NCI-H2171 (cell line): ENCODE measurements at places on chromosomes 3 and 15.

- no peak for DNase-seq
Measured at GRCh38 chr3:186360779-186361178, 1.3 kb downstream of the DGKG start.

- DNase-seq = no peak
Measured at GRCh38 chr3:159069866-159070425, 268.1 kb downstream of the MFSD1 start.

GRCh38 chr3:66092175-66092995 is 53.7 kb upstream of the MAGI1 start:
- DNase-seq = no peak

DNA sequence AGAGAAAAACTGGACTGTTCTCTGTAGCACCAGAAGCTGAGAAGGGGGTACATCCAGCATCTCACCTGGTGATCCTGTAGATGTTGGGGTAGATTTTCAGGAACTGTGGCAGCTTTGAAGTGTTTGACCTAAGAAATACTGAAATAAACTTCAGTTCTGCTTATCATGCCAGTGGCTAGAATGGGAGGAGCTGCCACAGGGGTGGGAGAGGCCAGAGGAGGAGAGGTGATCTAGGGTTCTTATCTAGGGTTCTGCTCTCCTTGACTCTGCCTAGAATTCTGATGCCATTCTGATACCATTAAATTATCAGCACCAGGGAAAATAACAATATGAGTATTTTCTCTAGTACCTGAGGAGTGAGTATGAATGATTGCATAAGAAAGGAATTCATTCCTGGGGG is 10.2 kb upstream of the CPOX start:
- no peak for DNase-seq

DNA sequence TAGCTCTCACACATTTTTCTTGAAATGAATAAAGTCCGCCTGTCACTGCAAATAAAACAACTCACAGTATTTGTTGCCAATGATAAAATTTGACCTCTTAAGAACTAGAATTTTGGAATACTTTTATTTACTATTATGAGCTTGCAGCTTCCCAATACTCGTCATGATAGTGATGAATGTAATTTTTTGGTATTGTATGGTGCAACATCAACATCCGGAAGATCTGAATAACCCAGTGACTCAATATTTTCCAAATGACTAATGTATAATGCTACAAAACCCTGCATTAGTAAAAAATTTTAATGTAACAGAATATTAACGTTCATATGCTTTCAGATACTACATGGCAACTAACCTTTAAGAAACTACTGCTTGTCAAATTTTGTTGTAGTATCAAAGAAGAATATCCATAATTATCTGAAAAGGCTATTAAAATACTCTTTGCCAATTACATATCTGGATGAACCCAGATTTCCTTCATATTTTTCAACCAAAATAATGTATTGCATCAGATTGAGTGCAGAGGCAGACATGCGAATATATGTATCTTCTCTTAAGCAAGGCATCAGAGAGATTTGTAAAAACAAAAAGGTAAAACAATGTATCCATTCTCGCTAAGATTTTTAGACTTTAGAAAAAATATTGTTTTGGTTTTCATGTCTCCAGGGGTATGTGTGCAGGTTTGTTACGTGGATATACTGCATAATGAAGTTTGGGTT is 95.3 kb downstream of the IGF2BP2 start:
- DNase-seq = no peak

DNA sequence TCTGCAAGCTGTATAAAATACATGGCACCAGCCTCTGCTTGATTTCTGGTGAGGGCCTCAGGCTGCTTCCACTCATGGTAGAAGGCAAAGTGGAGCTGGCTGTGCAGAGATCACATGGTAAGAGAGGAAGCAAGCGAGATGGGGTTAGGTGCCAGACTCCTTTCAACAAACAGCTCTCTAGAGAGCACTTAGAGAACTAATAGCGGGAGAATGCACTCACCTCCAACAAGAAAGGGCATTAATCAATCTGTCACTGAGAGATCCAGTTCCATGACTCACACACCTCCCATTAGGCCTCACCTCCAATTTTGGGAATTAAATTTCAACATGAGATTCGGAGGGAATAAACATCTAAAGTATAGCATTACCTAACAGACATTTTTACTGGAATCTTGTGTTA is 644.1 kb upstream of the ARRDC4 start:
- DNase-seq = peak; percentile 28

GRCh38 chr3:100975714-100976113 is 17.5 kb downstream of the ABI3BP start:
- no peak for DNase-seq

GRCh38 chr15:59137566-59137965 is 32.6 kb downstream of the CCNB2 start:
- DNase-seq = no peak

GRCh38 chr3:137792626-137793271 is 28.6 kb downstream of the SOX14 start:
- no peak for DNase-seq

GRCh38 chr15:93527374-93528050 is 438.5 kb upstream of the RGMA start:
- DNase-seq = no peak

GRCh38 chr15:64907991-64908390 is 3.7 kb upstream of the ANKDD1A start:
- DNase-seq = no peak

GRCh38 chr3:126827121-126827520 is 123.1 kb downstream of the CHCHD6 start:
- DNase-seq = no peak

GRCh38 chr15:74137537-74137894 is 7.1 kb downstream of the ISLR2 start:
- no peak for DNase-seq

GRCh38 chr3:84444726-84445521 is 513.9 kb upstream of the CADM2 start:
- DNase-seq = no peak

GRCh38 chr15:63950911-63951481 is 95.3 kb downstream of the DAPK2 start:
- DNase-seq = no peak

DNA sequence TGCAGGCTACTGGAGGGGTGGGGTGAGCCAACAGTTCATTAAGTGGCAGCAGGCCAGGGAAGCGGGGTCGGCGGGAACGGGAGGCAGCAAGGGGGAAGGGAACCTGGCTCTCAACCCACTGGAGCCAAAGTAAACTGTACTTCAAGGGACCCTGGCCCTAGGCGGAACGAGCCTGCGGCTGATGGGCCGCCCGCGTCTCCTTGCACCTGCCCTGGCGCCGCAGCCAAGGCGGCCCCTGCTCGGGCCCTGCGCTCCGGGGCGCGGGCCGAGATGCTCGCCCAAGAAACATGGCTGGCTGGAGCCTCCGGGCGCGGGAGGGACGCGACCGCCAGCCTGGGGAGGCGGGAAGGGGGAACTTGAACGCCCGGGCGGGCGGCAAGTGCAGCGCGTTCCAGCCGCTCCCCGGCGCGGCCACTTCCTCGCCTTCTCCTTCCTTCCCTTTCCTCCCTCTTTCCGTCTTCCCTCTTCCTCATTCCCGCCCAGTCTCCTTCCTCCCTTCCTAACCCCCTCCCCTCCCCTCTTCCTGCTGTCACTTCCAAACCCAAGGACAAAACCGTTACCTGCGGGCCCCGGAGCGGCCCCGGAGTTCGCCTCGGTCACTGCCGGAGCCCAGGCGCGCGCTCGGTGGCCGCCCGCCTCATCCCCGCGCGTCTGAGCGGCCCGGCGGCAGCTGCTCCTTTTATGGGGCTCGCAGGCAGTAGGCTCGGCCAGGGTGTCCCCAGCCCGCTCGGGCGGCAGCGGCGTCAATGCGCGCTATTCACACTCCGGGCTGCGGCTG is 489.7 kb downstream of the MAGI1 start:
- no peak for DNase-seq

GRCh38 chr3:5531039-5531438 is 343.5 kb downstream of the EDEM1 start:
- DNase-seq = no peak

DNA sequence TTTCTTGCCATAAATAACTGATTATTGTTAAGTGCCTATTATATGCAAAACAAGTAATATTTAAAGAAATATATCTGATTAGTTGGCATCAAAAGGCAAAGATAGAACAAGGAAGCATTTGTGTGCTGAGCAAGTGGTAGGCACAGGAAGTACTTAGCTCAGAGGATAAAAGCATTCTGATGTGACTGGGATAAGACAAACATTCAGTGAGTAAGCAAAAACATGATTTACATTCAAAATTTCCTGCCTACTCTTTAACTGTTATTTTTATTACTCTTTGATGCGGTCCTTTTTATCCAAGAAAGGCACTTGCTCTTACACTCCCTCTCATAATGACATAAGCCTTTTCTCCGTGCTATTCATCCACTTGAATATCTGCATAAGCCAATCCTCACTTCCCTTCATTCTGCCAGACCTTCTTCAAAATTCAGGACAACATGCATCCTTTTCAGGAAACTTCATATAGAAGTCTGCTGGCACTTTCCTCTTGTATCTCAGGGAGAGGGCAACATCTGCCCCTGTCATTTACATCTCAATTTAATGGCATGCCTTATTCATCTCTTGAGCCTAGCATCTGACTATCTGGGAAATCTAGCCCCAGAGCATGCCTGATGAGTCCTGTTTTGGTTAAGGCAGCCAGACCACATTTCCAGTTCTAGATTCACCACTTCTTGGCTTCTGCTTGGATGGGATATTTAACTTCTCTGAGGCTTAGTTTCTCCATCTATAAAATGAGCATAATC is 478.2 kb upstream of the ROBO2 start:
- DNase-seq = no peak

DNA sequence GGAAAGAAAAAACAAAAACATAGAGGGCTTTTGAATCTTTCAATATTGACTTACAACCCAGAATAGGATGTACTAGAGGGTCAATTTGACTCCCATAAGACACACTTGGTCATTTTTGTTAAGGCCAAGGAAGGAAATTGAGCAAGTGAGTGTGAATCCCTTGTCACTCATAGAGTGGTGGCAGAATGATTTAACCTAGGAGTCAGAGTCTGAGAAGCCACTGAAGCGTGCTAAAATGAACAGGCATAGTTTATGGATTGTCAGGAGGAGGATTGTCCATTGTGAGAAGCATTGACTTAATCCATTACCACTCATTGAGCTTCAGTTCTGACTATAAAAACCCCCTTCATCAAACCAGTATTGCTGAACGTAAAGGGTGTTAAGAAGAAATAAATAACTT is 8.2 kb upstream of the GCSAM start:
- DNase-seq = no peak

GRCh38 chr3:56547486-56547885 is 9.5 kb upstream of the CCDC66 start:
- peak; percentile 8 for DNase-seq

GRCh38 chr15:98889930-98890695 is 117.5 kb downstream of the PGPEP1L start:
- DNase-seq = no peak

DNA sequence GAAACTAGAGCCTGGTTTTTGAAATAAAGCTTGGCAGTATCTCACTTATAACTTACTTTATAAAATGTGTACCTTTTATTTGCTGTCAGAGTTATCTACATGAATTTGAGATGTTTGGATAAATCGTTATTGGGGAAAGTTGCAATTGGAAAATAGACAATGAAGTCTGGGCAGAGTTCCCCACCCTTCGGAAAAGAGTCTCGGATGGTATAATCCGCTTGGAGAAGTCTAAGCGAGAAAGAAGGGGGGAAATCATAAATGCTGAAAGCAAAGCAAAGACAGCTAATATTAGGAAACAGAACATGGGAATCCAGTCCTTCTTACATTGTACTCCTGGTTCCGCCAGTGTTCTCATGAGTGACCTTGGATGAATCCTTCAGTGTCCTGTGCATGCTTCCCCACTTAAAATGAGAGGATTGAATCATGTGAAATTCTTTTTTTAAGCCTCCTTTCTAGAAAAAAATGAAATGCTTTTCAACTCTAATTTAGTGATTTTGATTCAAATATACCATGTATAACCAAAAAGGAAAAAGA is 162.4 kb downstream of the ATG7 start:
- no peak for DNase-seq

DNA sequence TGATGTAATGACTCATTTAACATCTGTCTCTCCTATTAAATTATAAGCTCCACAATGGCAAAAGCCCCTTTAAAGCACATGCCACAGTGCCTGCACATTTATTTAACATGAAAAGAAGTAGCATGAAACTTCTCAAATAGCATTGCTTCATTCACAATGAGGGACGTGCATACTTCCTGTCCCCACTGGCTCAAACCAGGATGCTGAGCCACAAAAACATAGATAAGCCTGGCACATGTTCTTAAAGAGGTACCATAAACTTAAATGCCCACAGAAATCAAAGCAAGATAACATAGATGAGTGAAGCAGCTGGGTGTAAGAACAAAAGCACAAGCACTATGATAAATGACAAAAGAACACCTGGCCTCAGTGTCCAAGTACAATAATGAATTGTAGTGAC is 3.8 kb downstream of the TP53BP1 start:
- no peak for DNase-seq

DNA sequence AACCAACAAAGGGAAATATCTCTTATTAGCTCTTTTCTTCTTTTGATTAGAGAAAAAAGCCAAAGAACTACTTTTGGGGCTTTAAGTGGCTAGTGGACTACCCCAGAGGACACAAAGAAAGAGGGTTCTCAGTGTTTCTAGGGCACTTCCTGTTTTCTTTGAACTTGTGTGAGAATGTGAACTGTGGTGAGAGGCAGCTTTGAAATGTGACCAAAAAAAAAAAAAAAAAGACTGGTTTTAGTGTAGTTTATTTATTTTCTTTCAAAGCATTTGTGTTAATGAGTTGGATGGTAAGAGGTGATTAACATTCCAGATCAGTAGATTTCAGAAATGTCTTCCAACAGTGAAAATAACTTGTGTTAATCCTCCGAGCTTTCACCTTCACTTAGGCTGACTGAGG is 32.4 kb downstream of the SELENOT start:
- DNase-seq = no peak

- no peak for DNase-seq
Measured at GRCh38 chr3:47512416-47513124, 942 bp downstream of the ELP6 start.

- no peak for DNase-seq
Measured at GRCh38 chr3:15345608-15346137, 13.3 kb upstream of the SH3BP5 start.

DNA sequence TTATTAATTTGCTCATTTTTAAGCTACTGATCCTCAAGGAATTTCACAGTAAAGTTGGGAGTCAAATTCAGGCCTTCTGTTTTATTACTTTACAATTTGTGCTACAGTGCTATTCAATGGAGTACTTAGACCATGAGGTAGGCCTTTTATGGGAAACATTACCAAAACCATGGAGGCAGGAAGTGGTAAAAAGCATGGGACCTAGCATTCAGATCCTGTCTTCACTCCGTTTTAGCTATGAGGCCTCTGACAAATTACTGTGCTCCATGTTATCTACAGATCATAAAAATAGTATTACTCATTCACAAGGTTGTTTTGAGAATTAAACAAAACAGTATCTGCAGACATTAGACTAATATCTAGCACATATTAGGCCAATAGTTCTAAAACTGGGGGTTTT is 140.6 kb upstream of the SLITRK3 start:
- DNase-seq = no peak
